ENCODE measurements at places on chromosomes 7 and 10.

- DNase-seq, result no peak
Measured at GRCh38 chr7:142813226-142813625, 41.6 kb upstream of the EPHB6 start.

- DNase-seq, result no peak
Measured at GRCh38 chr10:132306864-132307751, 642 bp downstream of the STK32C start.

DNA sequence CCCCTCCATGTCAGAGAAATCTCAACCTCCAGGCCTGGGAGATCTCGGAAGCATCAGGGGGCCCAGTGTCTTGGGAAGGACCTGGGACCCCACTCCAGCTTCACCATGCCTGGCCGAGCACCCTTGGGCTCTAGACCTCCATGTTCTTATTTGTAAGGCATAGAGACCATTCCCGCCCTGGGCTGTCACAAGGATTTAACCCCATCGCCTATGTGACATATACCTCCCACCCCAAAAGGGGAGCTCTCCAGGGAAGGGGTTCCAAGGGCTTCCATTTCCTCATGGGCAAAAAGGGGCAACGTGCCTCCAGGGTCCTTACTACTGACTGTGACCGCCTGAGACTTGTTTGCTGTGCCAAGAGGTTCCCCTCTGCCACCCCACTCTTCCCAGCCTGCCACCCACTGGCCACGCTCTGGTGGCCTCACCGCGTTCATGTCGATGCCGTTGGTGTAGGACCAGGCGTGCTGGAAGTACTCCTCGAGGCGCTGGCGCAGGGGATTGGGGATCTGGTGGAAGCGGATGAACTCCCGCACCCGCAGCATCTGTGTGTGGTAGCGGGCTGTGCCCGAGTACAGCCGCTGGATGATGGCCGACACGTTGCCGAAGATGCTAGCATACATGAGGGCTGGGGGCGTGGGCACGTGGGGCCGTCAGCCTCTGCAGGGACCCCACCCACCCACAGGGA lies 27.5 kb downstream of the KCNH2 start:
- DNase-seq, result no peak

GRCh38 chr10:26441491-26442214 lies 3.5 kb downstream of the APBB1IP start:
- no peak for DNase-seq

DNA sequence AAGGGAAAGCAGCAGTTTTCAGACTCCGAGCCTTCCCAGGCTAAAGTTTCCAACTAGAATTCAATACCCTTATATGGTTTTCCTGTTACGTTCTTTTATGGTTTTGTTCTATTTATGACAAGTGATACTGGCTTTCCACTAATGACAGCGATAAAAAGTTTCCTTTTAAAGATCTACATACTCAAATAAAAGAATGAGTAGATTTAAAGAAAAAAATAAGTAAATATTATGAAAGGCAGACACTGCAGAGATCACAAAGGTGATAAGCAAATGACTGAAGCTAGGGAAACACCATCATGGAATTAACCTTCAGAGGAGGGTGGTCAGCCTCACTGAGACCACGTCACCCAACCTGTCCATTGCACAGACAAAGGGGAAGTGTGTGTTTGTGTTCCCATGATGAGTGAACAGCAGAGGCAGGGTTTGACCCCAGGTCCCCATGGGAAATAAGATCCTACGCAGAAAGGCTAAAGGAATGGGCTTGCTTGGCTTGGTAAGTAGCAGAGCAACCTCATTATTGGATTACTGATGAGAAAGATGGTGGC lies 4.0 kb downstream of the VSIR start:
- no peak for DNase-seq

- no peak for DNase-seq
Measured at GRCh38 chr7:102175423-102176170, 111.1 kb upstream of the SH2B2 start.

DNA sequence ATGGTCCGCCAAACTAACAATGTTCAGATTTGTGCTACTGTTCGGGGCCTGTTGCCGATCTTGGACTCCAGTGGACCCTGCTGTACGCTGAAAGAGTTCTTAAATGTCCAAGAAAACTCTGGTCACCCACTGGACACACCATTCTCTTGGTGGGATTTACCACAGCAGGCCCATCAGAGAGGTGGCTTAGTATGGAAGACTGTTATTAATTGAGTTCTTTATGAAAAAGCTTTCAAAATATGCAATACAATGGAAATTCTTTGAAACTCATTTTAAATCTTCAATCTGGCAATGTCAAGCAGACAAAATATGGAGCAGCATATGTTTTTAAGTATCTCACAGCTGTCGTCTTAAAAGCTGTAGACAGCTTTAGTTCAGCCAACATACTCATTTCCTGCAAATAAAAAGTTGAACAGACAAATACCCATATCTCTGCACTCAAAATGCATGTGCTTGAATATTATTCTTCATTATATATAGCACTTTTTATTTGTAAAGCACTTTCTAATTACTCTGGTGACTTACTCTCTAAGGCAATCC lies 37.4 kb upstream of the GRM8 start:
- no peak for DNase-seq

DNA sequence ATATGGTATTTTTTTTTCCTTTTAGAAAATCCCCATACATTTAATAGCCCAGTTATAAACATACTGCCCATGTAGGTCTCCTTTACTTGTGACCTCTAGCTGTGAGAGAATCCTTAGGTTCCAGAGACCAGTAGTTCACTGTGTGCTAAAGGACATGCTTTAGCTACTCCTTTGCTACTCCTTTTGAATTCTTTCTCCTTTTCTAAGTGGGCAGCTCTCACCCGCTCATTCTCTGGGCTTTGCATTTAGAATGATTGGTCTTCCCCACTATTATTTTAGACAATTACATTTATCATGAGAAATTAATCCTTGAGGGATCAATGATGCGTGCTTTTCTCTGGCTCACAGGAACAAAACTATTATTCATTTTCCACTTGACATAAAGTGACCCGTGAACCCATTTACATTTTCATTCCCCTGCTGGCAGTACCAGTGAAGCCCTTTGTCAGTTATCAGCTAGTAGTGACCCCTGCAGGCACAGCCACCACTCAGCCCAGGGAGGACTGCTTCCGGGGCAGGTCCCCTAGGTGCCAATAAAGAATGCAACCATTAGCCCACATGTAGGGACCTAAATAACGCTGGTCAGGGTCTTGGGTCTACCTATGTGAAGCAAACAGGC lies 844.3 kb downstream of the CNTNAP2 start:
- no peak for DNase-seq

GRCh38 chr7:143408686-143409561 lies at the start of gene EPHA1:
TSS of gene EPHA1 (minus strand) at chr7:143408856. CDS start at chr7:143408805, 51 bp downstream.
- DNase-seq, result no peak

- no peak for DNase-seq
Measured at GRCh38 chr10:106500041-106500924, 664.2 kb downstream of the SORCS1 start.

DNA sequence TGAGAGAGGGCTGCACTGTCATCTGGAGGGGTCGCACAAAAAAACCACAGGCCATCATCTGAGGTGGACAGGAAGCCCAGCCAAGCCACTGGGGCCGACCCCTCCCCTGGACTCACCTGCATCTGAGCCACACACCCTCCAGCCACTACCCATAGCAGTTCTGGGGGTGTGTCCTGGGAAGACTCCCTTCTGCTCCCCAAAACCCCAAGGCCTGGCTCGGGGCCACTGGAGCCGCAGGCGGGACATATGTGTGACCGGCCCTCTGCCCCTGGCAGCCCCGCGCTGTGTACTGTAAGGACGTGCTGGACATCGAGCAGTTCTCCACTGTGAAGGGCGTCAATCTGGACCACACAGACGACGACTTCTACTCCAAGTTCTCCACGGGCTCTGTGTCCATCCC lies 90.1 kb downstream of the RGS10 start:
- no peak for DNase-seq

DNA sequence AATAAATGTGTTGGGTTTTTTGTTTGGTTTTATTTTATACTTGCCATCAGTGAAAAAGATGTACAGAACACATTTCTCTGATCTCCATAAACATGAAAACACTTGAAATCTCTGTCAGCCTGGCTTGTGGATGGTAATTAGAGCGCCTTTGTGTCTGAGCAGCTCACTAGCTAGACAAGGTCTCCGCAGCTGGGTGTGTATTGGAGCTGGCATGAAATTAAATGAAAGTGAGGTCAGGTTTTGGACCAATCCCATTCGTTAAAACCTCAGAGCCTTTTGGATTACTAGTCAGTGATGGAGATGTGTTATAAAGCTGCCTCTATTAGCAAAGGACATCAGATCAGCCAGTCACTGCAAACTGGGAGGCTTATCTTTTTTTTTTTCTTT lies 2.7 kb downstream of the FRAT1 start:
- DNase-seq, result no peak

All from vagina (tissue), 2 donors.